ENCODE measurements at places on chromosomes 2 and 18. TPM values are rescaled to one million over a fixed set of nuclear protein-coding genes. Genes with fewer than 3 reads are reported as not detected.
A peak's percentile ranks its signal among the peaks of the same experiment; 100 is the strongest.

GRCh38 chr2:24515831-24516230 is 24.8 kb downstream of the NCOA1 start:
- no peak for DNase-seq

- DNase-seq: peak; percentile 19
Observed at GRCh38 chr2:39730685-39731302, 48.3 kb downstream of the THUMPD2 start.

GRCh38 chr2:9258501-9258900 is 51.9 kb downstream of the ASAP2 start:
- DNase-seq: no peak

DNA sequence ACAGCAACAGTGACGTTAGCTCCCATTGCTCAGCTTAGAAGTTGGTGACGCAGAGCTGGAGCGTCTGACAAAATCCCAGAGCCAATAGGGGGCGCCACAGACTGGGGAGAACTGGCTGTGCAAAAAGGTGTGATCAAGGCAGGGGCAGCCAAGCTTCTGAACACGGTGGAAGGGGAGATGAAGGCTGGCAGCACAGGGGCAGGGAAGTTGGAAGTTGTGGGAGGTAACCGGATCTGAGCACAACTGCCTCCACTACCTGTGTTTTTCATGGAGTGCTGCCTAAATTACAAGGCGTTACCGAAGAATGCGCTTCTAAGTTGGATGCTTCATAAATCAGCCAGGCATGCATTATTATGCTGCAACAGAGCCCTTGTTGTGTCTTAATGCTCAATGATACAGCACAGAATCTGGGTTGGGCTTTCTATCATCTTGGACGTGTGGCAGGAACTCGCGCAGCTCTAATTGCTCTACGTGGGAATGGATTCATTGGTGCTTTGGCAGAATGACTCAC is 370.0 kb downstream of the SLC4A3 start:
- DNase-seq: peak; percentile 65

- peak; percentile 17 for DNase-seq
Observed at GRCh38 chr2:218671097-218671653, 627 bp downstream of the RNF25 start.

- DNase-seq: no peak
Observed at GRCh38 chr2:223887127-223887526, 49.7 kb upstream of the AP1S3 start.

DNA sequence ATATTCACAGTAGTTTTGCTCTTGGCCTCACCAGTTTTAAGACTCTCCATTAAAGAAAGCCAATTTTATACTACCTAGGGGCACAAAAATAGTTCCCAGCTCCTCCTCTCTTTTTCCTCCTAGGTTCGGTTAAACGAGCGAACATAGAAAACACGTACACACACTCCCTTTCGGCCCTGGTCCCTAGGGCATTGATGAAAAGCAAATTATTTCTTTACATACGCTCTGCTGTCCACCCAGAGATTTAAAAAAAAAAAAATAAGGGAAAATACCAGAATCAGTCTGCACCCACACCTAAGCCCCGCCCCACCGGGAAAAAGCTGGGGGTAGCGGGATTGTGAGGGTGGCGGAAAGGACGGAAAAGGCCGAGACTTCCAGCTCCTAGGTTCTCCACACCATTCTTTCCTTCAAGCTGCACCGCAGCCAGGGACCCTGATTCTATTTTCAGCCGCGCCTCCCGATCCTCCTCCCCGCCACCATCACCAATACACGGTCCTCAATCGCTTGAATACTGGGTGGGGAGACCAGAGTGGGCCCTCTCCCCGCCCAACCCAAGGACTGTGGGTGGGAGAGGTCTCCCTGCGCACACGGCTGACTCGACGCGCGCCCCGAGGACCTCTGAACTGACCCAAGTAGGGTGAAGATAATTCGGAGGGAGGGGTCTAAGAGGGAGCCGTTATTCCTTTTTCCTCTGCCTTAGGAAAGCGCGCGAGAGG is 769 bp downstream of the ATF2 start:
- DNase-seq: peak; percentile 54

The ARHGEF4 gene
- total RNA-seq: 1.5 TPM

All from Daoy (cell line).